Skeletal muscle cell (primary cell): ENCODE measurements at places on chromosomes 7 and 10.

DNA sequence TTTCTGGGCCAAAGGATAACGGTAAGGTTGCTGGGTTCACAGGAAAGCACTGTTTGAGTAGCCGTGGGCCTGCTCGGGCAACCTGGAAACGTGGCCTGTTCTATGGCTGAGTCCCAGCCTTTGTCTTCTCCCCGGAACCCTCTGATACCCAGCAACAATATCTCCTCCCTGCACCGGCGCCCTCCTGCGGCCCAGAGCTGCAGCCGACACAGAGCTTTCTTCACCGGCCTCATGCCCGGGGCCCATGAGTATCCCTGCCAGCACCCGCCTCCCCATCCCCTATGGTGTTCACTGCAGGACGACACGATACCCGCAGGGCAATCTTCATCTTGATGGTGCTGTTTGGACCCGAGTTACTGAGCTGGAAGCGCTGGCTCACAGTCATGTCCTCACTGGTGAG is 38.6 kb upstream of the NCAPG2 start:
- DNase-seq, result no peak

DNA sequence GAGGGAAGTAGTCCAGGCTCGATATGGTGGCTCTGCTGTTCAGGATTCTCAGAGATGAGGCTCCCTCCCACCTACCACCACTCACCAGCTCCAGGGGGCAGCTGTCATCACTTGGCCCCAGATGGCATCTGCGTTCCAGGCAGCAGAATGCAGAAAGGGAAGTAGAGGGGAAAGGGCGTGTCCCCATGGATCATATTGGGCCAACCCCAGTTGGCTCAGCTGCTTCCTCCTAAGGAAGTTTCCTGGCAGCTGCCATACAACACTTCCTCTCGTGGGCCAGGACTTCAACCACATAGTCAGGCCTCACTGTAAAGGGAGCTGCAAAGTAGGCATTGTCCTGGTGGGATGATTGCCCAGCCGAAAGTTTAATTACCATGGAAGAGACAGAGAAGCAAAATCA is 1.6 kb upstream of the TEX36 start:
- no peak for DNase-seq

GRCh38 chr10:102152545-102152890 is 329 bp downstream of the NOLC1 start:
- no peak for DNase-seq

GRCh38 chr7:6279341-6279740 is 6.9 kb upstream of the CYTH3 start:
- no peak for DNase-seq
